PC-3 (cell line): ENCODE measurements at places on chromosomes 4 and X. TPM values are rescaled to one million over a fixed set of nuclear protein-coding genes. Genes with fewer than 3 reads are reported as not detected.

GRCh38 chr4:108570993-108571569, 49.3 kb upstream of the RPL34 start:
- H3K27ac ChIP-seq: no peak overlapping the region
- DNase-seq: no peak
- no peak overlapping the region for H3K4me3 ChIP-seq
- 0 out of 2 replicates have a peak, but pooled peaks cover 17% of the 10 kb centered on the region for H3K27me3 ChIP-seq
- no peaks in the 10 kb centered on the region for H3K36me3 ChIP-seq

- no peaks in the 10 kb centered on the region for H3K4me1 ChIP-seq
- DNase-seq: no peak
- no peaks in the 10 kb centered on the region for H3K27me3 ChIP-seq
- no peaks in the 10 kb centered on the region for H3K36me3 ChIP-seq
Measured at GRCh38 chr4:10971800-10972401, 287.3 kb upstream of the CLNK start.

GRCh38 chr4:51890760-51891159, 47.8 kb downstream of the DCUN1D4 start:
- H3K27ac ChIP-seq: no peak overlapping the region
- no peaks in the 10 kb centered on the region for H3K27me3 ChIP-seq
- peaks cover 45% of the 10 kb centered on the region for H3K36me3 ChIP-seq

GRCh38 chr4:187910741-187911140, 84.8 kb upstream of the ZFP42 start:
- no peak overlapping the region for H3K4me3 ChIP-seq
- H3K36me3 ChIP-seq: no peaks in the 10 kb centered on the region
- no peaks in the 10 kb centered on the region for H3K27me3 ChIP-seq
- peaks cover 5% of the 10 kb centered on the region for H3K4me1 ChIP-seq

DNA sequence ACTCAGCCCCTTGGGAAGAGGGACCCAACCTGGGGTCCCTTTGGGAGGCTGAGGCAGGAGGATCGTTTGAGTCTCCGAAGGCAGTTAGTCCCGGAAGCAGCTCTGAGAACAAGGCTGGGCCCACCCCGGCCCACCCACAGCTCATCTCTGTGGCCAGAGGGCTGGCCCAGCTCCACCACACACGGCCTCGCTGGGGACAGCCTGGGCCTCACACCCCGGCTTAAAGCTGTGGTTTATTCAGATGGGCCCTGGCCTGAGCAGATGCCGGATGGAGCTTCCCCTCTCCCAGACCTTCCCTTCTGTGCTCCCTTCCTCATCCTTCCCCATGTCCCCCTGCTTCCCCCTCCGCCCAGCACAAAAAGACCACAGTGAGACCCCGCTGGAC, 54.4 kb downstream of the FAM53A start:
- H3K4me1 ChIP-seq: no peaks in the 10 kb centered on the region
- H3K36me3 ChIP-seq: no peaks in the 10 kb centered on the region
- no peaks in the 10 kb centered on the region for H3K27me3 ChIP-seq

DNA sequence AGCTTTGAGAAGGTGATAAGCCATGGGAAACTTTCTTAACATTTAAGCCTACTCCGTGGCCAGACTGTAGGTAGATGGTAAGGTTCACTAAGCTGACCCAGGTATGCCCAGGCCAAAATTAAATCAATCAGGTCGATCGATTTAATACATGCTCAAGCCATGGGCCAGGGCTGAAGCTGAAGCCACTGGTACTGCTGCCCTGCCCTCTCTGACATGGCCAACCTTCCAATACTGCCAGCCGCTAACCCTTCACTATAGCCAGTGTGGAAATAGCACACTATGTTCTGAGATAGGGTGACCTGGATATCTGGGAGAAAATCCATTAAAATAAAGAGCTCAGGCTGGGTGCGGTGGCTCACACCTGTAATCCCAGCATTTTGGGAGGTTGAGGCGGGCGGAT, 31.6 kb downstream of the TSC22D3 start:
- no peaks in the 10 kb centered on the region for H3K27me3 ChIP-seq
- no peak overlapping the region for H3K4me3 ChIP-seq
- H3K36me3 ChIP-seq: no peaks in the 10 kb centered on the region
- no peak for DNase-seq

GRCh38 chrX:46812445-46812844, 24.4 kb upstream of the RP2 start:
- DNase-seq: peak; percentile 86
- H3K27me3 ChIP-seq: no peaks in the 10 kb centered on the region

- no peak overlapping the region for H3K4me3 ChIP-seq
- no peak overlapping the region for H3K27ac ChIP-seq
- DNase-seq: no peak
- H3K27me3 ChIP-seq: no peaks in the 10 kb centered on the region
- H3K36me3 ChIP-seq: no peaks in the 10 kb centered on the region
Measured at GRCh38 chrX:41240509-41240908, 93.5 kb upstream of the DDX3X start.

DNA sequence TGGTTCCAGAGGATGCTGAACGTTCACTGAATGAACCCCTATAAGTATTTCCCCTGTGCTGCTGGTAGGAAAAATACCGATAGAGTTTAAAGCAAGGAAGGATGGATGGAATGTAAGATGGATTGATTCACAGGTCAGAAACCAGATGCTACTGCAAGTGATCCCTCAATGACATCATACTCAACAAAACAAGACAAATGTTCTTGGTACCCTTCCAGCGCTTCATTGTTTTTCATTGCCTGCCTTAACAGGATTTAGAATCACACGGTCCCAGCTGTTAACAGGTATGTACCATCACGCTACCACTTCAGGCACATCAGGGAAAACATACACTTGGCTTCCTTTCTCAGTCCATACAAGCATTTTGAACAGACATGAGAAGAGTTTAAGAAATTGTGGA, 118.1 kb upstream of the TLR3 start:
- no peaks in the 10 kb centered on the region for H3K4me1 ChIP-seq
- H3K27me3 ChIP-seq: no peaks in the 10 kb centered on the region
- H3K36me3 ChIP-seq: no peaks in the 10 kb centered on the region
- H3K4me3 ChIP-seq: no peak overlapping the region
- no peak for DNase-seq
- H3K27ac ChIP-seq: no peak overlapping the region

DNA sequence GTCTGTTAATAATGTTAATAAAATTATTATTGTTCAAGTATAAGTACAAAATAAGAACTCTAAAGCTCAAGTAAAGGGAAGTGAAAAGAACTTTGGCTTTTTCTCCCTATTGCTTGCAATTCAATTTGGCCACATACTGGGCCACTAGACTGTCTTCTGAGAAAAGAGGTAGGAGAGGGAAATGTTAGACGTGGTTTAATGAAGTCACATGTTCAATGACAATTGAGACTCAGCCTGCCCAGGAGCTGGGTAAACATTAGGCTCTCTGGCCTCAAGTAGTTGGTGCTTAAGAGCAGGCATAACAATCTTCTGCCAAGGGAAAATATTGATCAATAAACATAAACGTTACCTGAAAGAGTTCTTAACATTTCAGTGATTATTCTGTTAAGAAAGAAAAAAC, 15.1 kb upstream of the PRSS12 start:
- no peaks in the 10 kb centered on the region for H3K4me1 ChIP-seq
- H3K4me3 ChIP-seq: no peak overlapping the region
- H3K27ac ChIP-seq: no peak overlapping the region
- no peaks in the 10 kb centered on the region for H3K36me3 ChIP-seq

GRCh38 chr4:188658958-188659522, 519.8 kb downstream of the TRIML1 start:
- no peak overlapping the region for H3K27ac ChIP-seq
- no peaks in the 10 kb centered on the region for H3K4me1 ChIP-seq
- no peak for DNase-seq
- no peaks in the 10 kb centered on the region for H3K36me3 ChIP-seq
- H3K27me3 ChIP-seq: no peaks in the 10 kb centered on the region

DNA sequence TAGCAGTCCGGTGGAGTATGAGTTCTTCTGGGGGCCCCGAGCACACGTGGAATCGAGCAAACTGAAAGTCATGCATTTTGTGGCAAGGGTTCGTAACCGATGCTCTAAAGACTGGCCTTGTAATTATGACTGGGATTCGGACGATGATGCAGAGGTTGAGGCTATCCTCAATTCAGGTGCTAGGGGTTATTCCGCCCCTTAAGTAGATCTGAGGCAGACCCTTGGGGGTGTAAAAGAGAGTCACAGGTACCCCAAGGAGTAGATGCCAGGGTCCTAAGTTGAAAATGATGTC, 852 bp downstream of the MAGEH1 start:
- DNase-seq: no peak
- H3K27ac ChIP-seq: no peak overlapping the region
- H3K27me3 ChIP-seq: no peaks in the 10 kb centered on the region
- no peaks in the 10 kb centered on the region for H3K36me3 ChIP-seq
- H3K4me3 ChIP-seq: peak overlapping the region; percentile 63
- H3K4me1 ChIP-seq: no peaks in the 10 kb centered on the region

DNA sequence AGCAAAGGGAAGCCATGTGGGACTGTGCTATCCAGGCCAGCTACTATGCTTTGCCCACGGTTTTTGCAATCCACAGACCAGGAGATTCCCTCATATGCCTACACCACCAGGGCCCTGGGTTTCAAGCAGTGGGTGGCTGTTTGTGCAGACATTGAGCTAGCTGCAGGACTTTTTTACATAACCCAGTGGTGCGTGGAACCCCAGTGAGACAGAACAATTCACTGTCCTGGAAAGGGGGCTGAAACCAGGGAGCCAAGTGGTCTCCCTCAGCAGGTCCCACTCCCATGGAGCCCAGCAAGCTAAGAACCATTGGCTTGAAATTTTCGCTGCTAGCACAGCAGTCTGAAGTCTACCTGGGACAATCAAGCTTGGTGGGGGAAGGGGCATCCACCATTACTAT, 959.9 kb downstream of the FSTL5 start:
- H3K4me1 ChIP-seq: no peaks in the 10 kb centered on the region
- no peaks in the 10 kb centered on the region for H3K36me3 ChIP-seq
- H3K4me3 ChIP-seq: no peak overlapping the region
- DNase-seq: no peak

- H3K27me3 ChIP-seq: no peaks in the 10 kb centered on the region
- no peaks in the 10 kb centered on the region for H3K4me1 ChIP-seq
Measured at GRCh38 chr4:140600408-140600807, 31.6 kb upstream of the UCP1 start.

- no peak for DNase-seq
- H3K27me3 ChIP-seq: no peaks in the 10 kb centered on the region
- no peak overlapping the region for H3K4me3 ChIP-seq
- peaks cover 9% of the 10 kb centered on the region for H3K4me1 ChIP-seq
- no peak overlapping the region for H3K27ac ChIP-seq
- no peaks in the 10 kb centered on the region for H3K36me3 ChIP-seq
Measured at GRCh38 chrX:120653000-120653399, 23.1 kb upstream of the C1GALT1C1 start.

DNA sequence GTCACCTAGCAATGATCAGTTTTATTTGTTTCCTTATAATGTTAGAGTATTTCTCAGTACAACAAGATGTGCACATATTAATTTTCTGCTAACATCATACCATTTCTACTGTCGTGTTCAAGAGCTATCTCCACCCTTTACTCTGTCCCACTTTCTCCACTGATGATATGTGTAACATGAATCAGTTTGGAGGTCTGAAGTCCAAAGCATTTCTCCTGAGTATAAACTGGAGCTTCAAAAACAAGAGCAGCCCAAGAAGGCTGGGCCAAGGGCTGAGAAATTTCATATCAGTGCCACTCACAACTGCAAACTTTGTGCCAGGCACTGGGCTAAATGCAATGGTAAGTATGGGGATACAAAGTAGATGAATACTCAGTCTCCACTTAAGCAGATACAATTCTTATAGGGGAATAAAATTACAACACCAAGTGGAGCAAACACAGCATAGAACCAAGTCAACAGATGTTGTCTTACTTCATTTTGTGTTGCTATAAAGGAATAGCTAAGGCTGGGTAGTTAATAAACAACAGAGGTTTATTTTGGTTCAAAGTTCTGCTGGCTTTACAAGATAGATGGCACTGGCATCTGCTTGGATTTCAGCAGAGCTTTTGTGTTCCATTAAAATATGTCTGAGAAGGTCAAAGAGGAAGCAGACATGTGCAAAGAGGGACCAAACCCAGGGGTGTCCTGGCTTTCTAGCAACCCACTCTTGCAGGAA, 44.2 kb downstream of the AMELX start:
- H3K27me3 ChIP-seq: no peaks in the 10 kb centered on the region
- DNase-seq: no peak
- H3K4me1 ChIP-seq: peaks cover 13% of the 10 kb centered on the region
- H3K4me3 ChIP-seq: no peak overlapping the region

DNA sequence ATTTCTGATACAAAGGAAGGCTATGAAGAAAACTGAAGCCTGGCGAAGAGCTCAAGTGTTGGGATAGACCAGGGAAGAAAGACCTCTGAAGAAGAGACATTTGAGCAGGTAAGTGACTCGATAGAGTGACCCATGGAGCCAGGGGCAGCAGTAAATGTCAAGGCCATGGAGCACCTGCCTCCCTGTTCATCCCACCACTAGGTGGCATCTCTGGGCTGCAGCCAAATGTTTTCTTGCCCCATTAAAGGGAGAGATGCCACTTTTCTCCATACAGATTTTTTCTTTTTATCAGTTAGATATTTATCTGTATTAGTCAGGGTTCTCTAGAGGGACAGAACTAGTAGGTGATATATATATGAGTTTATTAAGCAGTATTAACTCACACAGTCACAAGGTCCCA, 4.9 kb upstream of the ZNF81 start:
- H3K4me3 ChIP-seq: no peak overlapping the region
- H3K27ac ChIP-seq: no peak overlapping the region
- DNase-seq: peak; percentile 73
- H3K4me1 ChIP-seq: peaks cover 8% of the 10 kb centered on the region

GRCh38 chr4:154720123-154720522, 23.7 kb upstream of the LRAT start:
- H3K27me3 ChIP-seq: no peaks in the 10 kb centered on the region
- H3K36me3 ChIP-seq: no peaks in the 10 kb centered on the region
- peaks cover 27% of the 10 kb centered on the region for H3K4me1 ChIP-seq
- H3K4me3 ChIP-seq: no peak overlapping the region

- no peaks in the 10 kb centered on the region for H3K27me3 ChIP-seq
- no peaks in the 10 kb centered on the region for H3K4me1 ChIP-seq
- H3K4me3 ChIP-seq: no peak overlapping the region
- no peaks in the 10 kb centered on the region for H3K36me3 ChIP-seq
- no peak overlapping the region for H3K27ac ChIP-seq
Measured at GRCh38 chr4:80912350-80912749, 118.2 kb upstream of the BMP3 start.

- H3K27ac ChIP-seq: no peak overlapping the region
- DNase-seq: no peak
- no peaks in the 10 kb centered on the region for H3K36me3 ChIP-seq
- no peaks in the 10 kb centered on the region for H3K27me3 ChIP-seq
Measured at GRCh38 chr4:121773883-121774282, 8.9 kb upstream of the SMIM43 start.

DNA sequence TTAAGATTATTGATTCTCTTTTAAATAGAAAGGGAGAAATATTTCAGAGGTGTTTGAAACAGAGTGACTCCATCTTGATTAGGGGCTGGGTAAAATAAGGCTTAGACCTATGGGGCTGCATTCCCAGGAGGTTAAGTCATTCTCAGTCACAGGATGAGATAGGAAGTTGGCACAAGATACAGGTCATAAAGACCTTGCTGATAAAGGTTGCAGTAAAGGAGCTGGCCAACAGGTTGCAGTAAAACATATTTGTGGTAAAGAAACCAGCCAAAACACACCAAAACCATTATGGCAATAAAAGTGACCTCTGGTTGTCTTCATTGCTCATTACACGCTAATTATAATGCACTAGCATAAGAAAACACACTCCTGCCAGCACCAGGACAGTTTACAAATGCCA, 165.0 kb downstream of the SPIN4 start:
- no peaks in the 10 kb centered on the region for H3K36me3 ChIP-seq
- DNase-seq: peak; percentile 64
- H3K4me3 ChIP-seq: no peak overlapping the region

Gene ADAMTS3
- 3.2 and 3.5 TPM in 2 replicates for total RNA-seq

Gene ERVMER34-1
- total RNA-seq: 1.1 and 1.7 TPM in 2 replicates

Gene GRIA3
- not detected in 2 replicates for total RNA-seq

Gene SSX2B
- total RNA-seq: not detected in 2 replicates

Gene BRS3
- not detected in 2 replicates for total RNA-seq

Gene N4BP2
- total RNA-seq: 3.4 and 3.9 TPM in 2 replicates
